ENCODE measurements at places on chromosomes 1 and 21.
A peak's percentile ranks its signal among the peaks of the same experiment; 100 is the strongest.

- no peak for DNase-seq
Observed at GRCh38 chr1:156914440-156914856, 6.0 kb upstream of the LRRC71 start.

- no peak for DNase-seq
Observed at GRCh38 chr1:34549199-34549598, 205.6 kb upstream of the GJB5 start.

- no peak for DNase-seq
Observed at GRCh38 chr1:161733526-161733925, 12.2 kb downstream of the FCRLB start.

- DNase-seq: no peak
Observed at GRCh38 chr1:48216941-48217340, 5.6 kb upstream of the SLC5A9 start.

DNA sequence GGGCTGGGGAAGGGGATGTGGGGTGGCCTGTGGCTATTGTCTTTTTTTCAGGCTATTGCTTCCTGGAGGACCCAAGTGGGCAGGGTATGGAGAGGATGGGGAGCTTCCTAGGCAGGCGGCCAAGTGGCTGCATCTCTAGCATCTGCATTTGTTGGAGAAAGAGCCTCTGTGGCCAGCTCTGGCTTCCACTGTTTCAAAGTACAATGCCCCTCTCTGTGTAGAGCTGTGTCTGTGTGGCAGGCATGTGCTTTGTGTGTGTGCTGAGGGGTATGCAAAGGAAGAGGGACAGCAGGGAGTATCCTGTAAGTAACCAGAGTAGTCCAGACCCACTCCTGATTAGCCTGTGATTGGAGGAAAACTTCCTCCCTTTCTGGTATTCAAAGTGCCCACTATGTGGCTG lies 40.6 kb downstream of the KCNA2 start:
- DNase-seq: no peak

DNA sequence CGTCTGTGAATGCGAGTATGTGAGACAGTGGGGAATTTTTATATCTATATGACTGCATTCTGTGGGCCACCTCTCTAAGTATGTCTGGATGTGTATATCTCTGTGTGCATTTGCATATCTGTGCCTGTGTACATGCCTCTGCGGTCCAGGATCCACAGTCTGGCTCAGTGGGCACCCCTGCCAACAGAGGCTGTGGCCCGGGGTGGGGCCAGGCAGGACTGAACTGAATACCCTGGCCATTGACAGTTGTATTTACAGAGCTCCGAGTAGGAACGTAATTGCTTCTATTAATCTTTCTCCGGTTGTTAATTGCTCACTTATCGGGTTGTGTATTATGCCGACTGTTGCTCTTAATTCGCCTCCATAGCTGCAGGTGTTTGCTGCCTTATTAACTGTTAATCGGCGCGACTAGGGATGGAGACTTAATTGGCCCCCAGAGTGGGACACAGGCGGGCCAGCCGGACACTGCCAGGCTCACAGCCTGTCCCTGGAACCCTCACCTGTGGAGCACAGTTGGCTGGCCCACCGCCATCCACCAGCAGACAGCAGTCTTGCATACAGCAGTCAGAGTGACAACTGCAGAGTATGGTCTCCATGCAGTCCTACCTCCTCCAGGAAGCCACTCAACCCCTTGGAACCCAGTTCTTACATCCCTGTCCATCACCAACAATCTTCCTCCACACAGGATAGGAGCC lies 22.4 kb upstream of the ADGRB2 start:
- no peak for DNase-seq

DNA sequence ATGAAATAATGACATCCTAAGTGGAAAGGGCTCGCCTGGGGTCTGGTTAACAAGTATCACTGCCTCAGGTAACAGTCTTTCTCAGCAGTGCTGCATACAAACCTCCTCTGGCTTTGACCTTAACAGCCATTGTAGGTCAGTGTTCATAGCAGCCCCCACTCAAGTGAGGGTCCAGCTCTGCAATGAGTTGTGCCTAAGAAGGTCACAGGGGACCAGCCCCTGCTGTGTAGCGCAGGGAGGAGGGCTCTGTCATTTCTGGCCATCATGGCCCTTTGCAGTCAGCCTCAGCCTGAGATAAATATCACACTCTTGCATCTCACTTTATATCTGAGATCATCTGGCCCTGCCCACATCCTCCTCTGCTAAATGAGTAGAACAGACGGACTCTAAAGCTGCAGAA lies 18.1 kb upstream of the MYSM1 start:
- DNase-seq: no peak

GRCh38 chr21:21818898-21819297 lies 820.7 kb downstream of the NCAM2 start:
- no peak for DNase-seq

- no peak for DNase-seq
Observed at GRCh38 chr1:192474080-192474683, 101.4 kb upstream of the RGS1 start.

DNA sequence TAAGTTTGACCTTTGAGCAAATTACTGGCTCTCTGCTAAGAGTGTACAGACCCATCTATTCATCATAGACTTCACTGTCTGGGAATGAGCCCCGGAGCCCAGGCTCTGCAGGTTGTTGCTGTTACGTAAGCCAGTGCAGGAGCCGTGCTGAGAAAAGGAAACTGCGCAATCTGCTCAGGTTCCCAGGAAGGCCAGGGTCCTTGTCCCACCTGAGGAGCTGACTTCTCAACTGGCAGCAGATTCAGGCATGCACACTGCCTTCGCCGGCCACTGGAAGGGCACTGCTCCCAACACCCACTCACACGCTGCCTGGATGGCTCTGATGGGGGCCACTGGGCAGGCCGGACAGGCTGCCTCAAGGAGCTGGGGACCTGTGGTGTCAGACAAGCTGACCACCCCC lies 19.5 kb downstream of the RCAN1 start:
- DNase-seq: no peak

DNA sequence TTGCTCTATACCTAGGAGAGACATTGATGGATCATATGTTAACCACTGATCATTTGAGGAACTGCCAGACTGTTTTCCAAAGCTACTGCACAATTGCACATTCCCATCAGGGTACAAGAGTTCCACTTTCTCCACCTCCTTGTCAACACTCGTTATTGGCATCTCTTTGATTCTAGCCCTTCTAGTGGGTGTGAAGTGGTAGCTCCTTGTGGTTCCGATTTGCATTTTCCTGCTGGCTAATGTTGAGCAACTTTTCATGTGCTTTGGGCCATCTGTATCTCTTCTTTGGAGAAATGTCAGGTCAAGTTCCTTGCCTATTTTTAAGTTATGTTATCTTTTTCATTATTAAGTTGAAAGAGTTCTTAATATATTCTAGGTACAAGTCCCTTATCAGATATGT lies 90.1 kb downstream of the DMRTB1 start:
- DNase-seq: no peak

- DNase-seq: no peak
Observed at GRCh38 chr1:158945061-158945460, 13.7 kb downstream of the PYHIN1 start.

DNA sequence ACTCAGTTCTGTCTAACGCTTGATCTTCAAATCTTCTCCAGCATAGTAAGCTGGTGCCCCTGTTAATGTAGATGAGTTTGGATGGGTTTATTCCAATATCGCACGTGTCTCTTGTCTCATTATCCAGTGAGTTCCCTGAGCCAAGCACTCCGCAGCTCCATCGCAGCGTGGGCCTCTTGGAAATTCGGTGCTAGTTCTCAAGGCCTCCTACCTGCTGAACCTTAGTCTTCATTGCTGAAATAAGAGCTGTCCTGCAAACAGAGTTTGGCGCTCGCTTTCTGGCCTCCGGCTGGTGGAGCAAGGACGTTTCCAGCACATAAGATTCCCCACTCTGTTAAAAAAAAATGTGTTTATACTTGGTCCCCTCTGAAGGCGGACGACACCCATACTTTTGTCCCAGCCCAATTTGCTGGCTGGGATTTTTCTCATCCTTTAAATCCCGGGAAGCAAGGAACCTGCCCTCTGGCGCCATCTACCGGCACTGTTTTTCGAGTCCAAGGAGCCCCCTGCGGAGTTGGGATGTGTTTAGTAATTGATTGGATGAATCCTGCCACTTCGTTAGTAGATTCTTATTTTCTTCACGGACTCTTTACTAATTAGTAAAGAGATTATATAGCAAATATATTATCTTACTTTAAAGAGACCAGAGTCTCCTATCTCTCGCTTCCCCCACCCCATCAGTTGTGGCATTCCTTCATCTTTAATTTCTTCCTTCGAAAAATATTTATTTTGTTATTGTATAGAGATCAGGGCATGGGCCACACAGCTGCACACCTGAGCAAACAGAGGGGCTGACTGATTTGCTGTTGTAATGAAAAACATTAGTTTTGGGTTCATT lies 14.7 kb downstream of the JUN start:
- no peak for DNase-seq

- no peak for DNase-seq
Observed at GRCh38 chr1:195717651-195718050, 890.6 kb downstream of the KCNT2 start.

DNA sequence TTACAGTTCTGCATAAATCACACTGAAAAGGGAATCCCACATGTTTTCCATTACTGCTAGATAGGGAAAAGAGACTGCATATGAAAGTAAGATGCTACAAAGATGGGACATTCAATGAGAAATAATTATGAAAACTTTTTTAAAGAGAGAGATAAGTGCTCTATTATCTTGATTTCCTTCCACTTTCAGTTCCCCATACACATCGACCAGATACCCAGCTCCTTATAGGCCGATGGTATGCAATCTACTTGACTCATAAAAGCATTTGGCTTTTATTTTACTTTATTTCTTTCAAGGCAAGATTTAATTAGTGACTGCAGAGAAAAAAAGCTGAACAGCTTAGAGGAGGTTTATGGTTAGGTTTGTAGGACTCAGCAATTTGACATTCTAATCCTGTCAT lies 13.1 kb downstream of the BRINP2 start:
- no peak for DNase-seq

DNA sequence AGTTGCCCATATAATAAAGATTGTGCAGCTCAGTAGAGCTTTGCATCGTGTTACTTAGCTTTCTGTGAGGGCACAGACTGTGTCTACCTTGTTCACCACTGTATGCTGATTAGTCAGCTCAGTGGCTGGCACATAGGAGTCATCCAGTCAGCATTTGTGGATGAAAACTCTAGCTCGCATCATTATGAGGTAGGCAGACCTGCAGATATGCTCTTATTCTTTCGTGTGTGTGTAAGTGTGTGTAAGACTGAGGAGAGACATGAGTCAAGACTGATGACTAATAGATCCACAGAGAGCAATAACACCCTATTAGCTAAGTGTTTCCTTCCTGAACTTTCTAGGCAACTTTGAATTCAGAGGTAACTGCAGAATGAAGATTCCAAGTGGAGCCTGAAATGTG lies 17.1 kb downstream of the TTF2 start:
- no peak for DNase-seq

DNA sequence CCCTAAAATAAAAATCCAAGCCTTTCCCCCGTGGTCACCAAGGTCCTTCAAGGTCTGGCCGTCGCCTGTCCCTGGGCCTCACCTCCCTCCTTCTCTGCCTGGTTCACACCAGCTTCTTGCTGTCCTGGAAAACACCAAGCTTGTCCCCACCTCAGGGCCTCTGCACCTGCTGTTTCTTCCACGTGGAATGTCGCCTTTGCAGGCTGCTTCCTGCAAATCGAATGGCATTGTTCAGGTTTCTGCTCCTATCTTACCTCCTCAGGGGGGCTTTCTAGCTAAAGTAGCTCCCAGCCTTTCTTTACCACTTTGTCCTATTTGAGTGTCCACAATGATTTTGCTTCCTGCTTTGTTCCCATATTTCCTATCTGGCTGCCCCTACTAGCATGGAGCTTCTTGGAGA lies 3.3 kb upstream of the CASZ1 start:
- DNase-seq: no peak

DNA sequence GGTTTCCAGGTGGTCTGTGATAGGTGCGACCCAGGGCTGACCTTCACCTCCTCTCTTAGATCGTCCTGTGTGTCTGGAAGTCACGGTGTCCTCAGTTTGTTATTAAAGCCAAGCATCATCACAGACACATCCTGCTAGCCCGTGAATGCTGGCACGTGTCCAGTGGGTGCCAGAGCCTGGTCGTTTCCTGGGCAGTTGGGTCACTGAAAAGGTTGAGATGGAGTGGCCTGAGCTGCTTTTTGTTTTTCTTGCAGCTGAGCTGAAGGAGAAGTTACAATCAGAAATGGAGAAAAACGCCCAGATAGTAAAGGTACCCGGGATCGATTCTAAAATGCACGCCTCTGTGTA lies 23.2 kb downstream of the PCNT start:
- DNase-seq: no peak

- DNase-seq: peak; percentile 92
Observed at GRCh38 chr1:156816561-156817328, at the start of gene SH2D2A. TSS of gene SH2D2A (minus strand) at chr1:156816848. CDS start at chr1:156816708, 140 bp downstream.

Measured in stimulated activated CD8-positive, alpha-beta memory T cell treated with anti-CD3 and anti-CD28 coated beads, Interleukin-7, amount 100 ng/mL, for 1 hour (primary cell).